ENCODE measurements at places on chromosomes 5 and 9.

DNA sequence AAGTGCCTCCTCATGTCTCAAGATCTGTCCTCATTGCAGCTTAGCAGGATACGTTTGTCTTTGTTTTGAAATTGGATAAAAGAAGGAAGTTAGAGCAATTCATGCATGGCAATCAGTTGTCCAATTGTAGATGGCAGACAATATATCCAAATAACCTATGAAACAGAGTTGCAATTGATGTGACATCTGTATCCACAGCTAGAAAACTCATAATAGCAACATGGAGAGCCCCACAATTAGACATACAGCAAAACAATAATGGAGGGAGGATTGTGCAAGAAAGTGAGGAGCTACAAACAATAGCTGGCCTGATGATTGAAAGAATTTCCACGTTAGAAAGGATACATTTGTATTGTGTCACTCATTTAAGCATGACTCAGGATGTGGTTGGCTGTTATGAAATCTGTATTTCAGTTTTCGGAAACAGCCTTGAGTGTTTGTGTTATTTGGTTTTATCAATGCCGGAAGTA is 132.0 kb downstream of the FAM174A start:
- DNase-seq = no peak

DNA sequence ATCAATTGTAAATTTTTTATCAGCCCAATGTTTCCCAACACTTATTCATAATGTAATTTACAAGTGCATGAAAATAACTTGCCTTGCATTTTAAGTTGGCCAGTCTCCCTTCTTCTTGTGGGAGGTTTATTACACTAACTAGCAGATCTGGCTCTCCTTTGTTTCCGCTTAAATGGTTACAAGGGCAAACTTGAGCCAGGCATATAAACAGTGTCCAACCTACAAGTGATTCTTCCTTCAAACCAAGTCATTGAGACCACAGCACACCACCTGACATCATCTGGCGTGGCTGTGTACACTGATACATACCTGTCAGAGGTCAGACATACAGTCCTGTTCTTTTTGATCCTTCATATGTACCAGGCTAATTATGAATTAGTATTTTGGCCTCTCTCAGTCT is 80.1 kb downstream of the ALDH1A1 start:
- no peak for DNase-seq

DNA sequence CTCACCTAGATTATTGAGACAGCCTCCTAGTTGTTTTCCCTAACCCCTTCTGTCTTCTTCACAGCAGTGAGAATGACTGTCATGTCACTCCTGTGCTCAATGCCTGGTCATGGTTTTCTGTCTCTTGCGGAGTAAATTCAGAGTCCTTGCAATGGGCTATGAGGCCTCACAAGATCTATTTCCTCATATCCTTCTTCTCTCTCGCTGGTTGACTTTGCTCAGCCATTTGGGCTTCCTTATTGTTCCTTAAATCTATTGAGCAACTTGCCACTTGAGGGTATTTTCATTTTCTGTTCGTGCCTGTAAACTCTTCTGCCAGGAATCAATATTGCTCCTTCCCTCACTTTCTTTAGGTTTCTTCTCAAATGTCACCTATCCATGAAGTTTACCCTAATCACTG is 9.0 kb downstream of the PPP3R2 start:
- no peak for DNase-seq

GRCh38 chr5:458547-459353 is 15.8 kb downstream of the EXOC3 start:
- no peak for DNase-seq

GRCh38 chr5:178327931-178328711 is 95.5 kb upstream of the PHYKPL start:
- DNase-seq = no peak

DNA sequence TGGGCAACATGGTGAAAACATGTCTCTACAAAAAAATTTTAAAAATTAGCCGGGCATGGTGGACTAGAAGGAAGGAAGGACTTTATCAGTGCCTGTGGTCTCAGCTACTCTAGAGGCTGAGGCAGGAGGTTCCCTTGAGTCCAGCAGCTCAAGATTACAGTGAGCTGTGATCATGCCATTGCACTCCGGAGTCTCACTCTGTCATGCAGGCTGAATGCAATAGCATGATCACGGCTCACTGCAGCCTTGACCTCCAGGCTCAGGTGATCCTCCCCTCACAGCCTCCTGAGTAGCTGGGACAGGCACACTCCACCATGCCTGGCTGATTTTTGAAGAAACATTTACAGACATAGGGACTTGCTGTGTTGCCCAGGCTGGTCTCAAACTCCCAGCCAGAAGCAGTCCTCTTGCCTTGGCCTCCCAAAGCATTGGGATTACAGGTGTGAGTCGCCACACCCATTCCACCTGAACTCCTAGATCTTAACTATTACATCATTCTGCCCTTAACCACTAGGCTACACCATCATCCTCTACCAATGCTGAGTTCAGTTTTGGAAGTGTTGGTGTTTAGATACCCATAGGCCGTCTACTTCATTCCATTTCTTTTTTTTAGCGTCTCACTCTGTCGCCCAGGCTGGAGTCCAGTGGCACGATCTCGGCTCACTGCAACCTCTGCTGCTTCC is 2.0 kb upstream of the URM1 start:
- no peak for DNase-seq

DNA sequence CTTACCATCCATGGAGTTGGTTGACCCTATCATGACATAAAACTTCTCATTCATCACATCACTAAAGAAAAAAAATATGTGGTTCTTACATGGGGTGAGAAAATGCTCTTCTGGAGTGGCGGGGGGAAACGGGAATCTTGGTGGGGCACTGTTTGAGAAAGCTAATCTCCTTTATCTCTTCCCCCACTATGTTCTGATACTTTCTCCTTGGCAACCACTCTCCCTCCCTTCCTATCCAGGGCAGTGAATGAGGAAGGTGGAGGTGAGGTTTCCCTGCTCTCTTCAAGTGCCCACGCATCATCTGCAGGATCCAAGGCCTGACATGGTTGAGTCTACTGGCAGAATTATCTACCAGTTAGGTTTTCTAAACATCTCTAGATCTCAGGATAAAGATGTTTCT is 220.8 kb upstream of the TBCA start:
- DNase-seq = no peak

DNA sequence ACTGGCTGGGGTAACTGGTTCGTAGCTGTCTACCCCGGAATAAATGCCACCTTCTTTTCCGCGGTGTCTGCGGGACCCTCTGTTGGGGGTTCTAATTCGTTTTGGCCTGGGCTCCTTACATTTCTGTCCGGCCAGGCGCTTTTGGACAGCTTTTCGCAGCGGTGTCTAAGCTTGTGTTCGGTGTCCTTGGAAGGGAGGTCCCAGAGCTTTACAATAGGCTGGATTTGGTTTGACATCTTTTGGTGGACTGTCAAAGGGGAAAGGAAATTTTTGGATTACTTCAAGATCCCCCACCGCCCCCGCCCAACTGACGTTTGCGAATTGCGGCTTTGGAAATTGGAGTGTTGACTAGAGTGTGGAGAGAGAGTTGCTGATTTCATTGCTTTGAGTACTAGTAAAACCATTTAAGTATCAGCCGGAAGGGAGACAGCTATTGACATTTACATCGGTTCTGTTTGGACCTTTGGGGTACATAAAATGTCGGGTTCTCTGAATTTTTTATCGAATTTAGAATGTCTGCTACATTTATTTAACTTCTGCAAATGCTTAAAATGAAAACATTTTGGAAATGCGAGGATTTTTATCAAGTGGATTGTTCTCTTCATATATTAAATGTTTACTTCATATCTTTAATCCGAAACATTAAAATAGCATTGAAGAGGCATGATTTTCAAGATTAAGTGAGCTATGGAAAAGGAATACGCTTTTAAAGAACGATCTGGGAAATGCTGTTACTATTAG is 4.7 kb upstream of the PURA start:
- no peak for DNase-seq

GRCh38 chr5:6623941-6624340 is 8.9 kb downstream of the NSUN2 start:
- no peak for DNase-seq

DNA sequence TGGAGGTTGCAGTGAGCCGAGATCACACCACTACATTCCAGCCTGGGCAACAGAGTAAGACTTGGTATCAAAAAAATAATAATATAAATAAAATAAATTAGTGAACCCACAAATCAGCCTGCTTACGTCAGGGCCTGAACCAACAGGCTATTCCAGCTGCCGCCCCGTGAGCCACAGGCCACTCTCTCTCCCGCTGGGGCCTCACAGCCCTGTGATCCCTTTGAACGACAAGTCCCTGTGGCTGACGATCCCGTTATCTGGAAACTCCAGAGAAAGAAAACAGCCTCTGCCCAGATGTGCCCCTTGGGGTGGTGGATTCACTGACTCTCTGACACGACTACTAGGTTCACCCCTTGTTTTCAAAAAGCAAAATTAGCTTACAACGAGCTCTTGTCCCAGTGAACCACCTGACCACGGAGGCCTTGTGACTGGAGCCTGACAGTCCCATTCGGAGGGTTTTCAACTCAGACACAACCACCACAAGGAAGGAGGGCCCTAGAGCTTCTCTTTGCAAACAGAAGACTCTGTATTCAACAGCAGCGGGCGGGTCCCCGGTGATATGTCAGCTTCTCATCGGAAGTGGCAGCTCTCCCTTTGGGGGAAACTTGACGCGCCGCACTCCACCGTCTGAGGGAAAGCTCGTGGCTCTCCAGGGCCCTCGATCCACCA is 4.4 kb upstream of the DIPK1B start:
- no peak for DNase-seq

DNA sequence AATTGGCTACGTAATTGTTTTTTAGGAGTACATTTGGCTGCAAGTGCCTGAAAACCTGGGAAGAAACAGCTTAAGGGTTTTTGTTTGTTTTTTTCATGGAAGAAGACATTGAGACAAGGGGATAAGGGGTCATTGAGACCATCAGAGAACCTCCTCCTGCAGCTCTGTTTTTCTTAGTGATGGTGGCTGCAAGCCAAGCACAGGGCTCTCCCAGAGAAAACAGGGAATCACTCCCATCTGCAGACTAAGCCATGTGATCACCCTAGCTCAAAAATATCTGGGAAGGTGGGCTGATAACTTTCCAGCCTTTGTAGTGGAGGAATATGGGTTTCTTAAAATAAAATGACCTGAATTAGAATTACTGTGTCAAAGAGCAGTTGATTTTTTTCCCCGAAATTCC is 25.1 kb downstream of the PALM2AKAP2 start:
- no peak for DNase-seq

- DNase-seq = no peak
Observed at GRCh38 chr9:137441289-137441934, at the start of gene ENTPD8. Gene ENTPD8 (minus strand): TSS chr9:137441357. CDS start chr9:137438285, 3,072 bp downstream.

- no peak for DNase-seq
Observed at GRCh38 chr5:43096916-43097315, 23.8 kb upstream of the ZNF131 start.

DNA sequence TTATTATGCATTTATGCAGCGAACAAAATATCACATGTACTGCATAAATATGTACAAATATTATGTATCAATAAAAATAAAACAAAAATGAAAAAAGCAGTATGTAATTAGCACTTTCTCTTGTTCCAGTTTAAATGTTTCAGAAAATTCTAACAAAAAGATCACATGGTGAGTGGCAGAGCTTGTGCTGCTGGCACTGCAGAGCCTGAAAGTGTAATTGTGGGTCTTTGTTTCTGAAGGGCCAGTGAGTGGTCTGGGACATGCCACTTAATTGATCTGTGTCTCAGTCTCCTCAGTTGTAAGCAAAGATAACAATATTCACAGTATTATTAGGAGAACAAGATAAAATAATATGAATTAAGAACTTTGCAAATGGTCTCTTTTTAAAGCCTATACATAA is 39.5 kb upstream of the RAI14 start:
- no peak for DNase-seq

Data from hematopoietic multipotent progenitor cell treated with erythropoietin and hydrocortisone succinate and interleukin-3 and kit ligand, for 17 days (in vitro differentiated cells).